Right atrium auricular region (tissue), 2 donors: ENCODE measurements at places on chromosomes 12 and 14. TPM values are rescaled to one million over a fixed set of nuclear protein-coding genes. Genes with fewer than 3 reads are reported as not detected.

ASIC1 gene
- 1.4 TPM for total RNA-seq

KDM5A gene
- total RNA-seq, result 20.9 TPM

DNA sequence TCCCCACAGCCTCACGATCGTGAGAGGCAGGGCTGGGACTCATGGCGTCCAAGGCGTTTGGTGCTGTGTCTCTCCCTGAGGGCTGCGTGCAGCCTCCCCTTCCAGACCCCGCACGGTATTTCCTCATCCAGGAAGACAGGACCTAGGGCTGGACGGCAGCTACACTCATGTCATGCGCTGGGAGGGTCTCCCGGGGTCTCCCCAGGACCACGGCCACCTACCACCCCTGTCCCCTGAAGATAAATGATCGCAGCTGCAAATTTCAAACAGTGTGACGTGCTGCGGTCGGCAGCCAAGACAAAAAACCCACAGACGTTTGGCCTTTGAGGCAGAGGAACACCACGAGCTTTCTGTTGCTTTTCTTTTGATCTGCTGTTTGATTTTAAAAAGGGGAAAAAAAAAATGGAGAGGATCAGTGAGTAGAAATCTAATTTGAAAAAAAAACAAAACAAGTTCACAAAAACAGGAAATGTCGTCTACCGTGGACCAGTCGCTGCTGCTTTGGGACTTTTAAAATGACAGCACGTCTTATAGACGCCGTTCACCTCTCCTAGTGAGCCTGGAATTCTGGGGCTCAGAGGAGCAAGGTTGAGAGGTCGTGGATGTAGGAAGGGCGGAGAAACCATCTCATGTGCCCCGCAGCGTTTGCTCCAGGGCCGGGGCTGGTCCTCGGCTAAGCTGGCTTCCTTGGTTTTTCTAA lies 237.6 kb downstream of the SLC41A2 start:
- H3K27ac ChIP-seq, result peak overlapping the region; percentile 40
- H3K4me3 ChIP-seq, result peak overlapping the region; percentile 36
- peaks cover 20% of the 10 kb centered on the region for H3K4me1 ChIP-seq
- no peaks in the 10 kb centered on the region for H3K36me3 ChIP-seq
- no peak for DNase-seq

- H3K27me3 ChIP-seq, result no peaks in the 10 kb centered on the region
- no peaks in the 10 kb centered on the region for H3K36me3 ChIP-seq
- no peaks in the 10 kb centered on the region for H3K4me1 ChIP-seq
- DNase-seq, result no peak
- H3K4me3 ChIP-seq, result no peak overlapping the region
Measured at GRCh38 chr12:16766736-16767135, 160.8 kb upstream of the LMO3 start.

GRCh38 chr14:97213720-97214119 lies 416.5 kb downstream of the VRK1 start:
- no peak overlapping the region for H3K27ac ChIP-seq
- DNase-seq, result no peak
- H3K36me3 ChIP-seq, result no peaks in the 10 kb centered on the region
- H3K4me3 ChIP-seq, result no peak overlapping the region
- H3K27me3 ChIP-seq, result no peaks in the 10 kb centered on the region

DNA sequence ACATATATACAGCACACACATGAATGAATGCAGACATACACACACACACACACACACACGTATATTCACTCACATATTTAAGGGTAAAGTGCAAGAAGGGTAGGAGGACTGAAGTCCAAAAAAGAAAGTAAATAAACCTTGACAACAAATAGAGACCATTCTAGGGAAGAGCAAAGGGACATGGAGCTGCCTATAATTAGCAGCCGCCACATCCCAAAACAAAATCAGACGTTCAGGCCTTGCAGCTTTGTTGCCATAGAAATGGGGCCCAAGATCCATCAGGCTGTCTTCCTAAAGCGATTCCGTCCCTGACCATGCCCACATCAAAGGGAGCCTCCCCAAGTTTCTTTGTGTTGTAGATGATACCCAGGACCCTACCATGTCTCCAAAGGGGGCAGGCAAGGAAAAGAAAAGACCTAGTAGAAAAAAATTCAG lies 703.5 kb upstream of the TBX3 start:
- no peak for DNase-seq
- H3K27ac ChIP-seq, result no peak overlapping the region
- H3K36me3 ChIP-seq, result no peaks in the 10 kb centered on the region
- H3K4me3 ChIP-seq, result no peak overlapping the region
- H3K27me3 ChIP-seq, result no peaks in the 10 kb centered on the region
